WERI-Rb-1 (cell line): ENCODE measurements at places on chromosomes 12 and 14.
A peak's percentile ranks its signal among the peaks of the same experiment; 100 is the strongest.

DNA sequence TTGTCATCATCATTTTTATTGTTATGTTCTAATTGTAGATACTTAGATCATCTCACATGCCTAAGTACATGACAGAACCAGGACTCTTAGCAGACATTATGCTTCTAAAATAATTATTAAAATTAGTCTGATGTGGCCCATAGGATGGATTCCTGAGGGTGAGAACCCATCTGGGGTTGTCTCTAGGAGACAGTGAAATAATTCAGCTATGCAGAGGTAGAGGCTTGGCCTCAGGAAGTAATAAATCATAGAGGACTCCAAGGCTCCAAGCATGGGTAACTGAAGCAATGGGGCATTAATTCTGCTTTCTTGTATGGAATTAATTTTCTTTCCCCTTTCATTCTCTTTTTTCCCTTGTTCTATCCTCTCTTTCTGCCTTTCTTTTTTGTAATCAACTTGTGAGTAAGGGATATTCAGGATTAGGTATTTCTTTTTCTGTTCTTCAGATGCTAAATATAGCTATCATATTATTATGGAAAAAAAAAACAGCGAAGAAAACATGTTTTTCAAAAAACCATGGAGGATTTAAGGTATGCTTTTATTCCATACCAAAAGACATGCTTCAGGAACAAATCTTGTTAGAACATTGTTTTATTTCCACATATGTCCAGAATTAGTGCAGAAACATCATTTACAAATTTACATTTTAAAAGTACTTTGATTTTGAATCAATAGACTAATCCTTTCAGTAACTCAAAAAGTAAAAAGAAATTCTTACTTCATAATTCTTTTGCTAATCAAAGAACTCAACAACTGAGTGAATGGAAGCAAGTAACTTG, 263.2 kb downstream of the TRHDE start:
- no peak for DNase-seq

DNA sequence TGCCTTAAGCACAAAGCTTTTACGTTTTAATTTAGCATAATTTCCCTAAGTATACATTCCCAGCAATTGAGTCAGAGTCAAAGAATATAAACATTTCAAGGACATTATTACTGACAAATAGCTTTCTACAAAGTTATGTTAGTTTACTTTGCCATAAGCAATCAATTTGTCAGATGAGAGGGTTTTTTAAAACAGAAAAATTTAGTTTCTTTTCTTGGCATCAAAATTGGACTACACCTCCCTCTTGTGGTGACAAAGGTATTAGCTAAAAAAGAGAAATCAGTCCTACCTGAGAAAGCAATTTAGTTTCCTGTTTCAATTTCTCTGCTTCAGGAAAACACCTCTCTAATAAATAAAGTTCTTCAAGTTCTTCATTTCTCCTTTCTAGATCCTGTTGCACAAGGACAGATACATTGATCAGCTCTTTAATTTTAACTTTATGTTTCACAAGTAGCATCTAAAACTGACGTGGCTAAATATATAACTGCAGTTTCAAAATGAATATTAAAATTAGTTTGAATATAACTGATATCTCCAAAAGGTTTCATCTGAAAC, 39.9 kb downstream of the DNAI7 start:
- no peak for DNase-seq

DNA sequence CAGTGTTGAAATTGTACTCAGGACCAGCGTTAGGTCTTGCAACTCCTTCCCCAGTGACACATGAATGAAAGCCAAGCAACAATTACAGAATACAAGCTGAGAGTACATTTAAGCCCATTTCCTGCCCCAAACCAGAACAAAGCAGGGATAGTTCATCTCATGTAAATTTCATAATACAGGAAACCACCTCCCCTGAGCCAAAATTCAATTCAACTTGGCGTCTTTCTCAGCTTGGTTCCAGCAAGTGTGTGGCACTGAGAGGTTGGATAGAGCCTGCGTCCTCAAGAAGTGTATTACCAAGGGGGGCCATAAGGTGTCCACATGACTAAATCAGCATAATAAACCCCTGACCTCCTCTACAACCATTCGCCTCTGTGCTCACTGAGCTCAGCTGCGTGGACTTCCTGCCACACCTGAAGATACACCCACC, 278.9 kb upstream of the CRY1 start:
- DNase-seq = no peak

- DNase-seq = no peak
Measured at GRCh38 chr14:54349713-54350112, 47.1 kb upstream of the CDKN3 start.

DNA sequence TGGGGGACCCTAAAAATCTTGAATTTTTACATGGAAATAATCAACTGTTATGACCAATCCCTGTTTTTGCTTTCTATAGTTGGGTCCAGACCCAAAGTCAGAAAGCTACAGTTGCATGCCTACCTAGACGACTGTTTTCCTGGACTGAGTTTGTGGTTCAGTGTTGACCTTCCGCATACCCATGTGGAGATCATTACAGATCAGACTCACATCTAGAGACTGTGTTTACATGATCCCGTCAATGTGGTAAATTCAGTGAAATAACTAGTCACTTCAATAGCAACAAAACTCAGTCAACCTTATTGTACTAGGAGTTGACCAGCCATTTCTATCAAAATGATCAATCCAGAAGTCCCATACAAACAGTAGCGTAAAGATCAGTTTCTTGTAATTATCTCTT, 257.6 kb downstream of the EGLN3 start:
- DNase-seq = no peak

GRCh38 chr12:48973941-48974673, 2.6 kb upstream of the WNT10B start:
- peak; percentile 47 for DNase-seq

DNA sequence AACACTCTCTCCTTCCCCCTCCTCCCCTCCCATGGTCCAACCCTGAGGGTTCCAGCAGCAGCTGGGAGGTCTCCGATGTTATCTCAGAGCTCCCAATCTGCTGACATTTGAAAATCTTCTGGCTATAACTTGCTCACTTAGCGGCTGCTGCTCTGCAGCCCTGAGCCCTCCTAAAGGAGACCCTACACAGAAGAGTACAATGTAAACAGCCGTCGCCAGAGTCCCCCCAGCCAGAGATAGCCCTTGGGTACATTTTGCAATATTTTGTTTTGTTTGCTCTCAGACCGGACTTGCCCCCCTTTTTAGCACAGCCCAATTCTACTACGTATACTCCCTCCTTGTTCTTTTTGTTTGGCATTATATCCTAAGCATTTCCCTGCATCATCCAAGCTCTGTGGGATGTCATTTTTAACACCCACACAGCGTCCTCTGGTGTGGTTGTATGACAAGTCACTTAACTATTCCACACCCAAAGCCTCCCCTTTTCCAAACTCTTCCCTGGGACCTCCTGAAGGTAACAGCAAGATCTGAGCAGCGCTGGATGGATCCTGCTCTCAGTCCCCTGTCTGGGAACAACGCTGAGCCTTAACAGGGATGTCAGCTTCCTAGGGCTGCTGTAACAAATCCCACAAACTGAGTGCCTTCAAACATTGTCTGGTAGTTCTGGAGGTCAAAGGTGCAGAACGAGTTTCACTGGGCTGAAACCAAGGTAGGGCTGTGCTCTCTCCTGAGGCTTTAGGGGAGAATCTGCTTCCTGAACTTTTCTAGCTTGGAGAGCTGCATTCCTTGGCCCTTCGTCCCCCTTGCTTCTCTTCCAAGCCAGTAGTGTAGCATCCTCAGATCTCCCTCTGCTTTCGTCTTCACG, 25.3 kb upstream of the TCL1B start:
- DNase-seq = no peak

GRCh38 chr14:35347323-35348043, 55.3 kb downstream of the PSMA6 start:
- no peak for DNase-seq

- no peak for DNase-seq
Measured at GRCh38 chr12:8781381-8782127, 40.9 kb upstream of the A2ML1 start.

GRCh38 chr12:67920413-67920812, 68.8 kb upstream of the IFNG-AS1 start:
- DNase-seq = no peak

DNA sequence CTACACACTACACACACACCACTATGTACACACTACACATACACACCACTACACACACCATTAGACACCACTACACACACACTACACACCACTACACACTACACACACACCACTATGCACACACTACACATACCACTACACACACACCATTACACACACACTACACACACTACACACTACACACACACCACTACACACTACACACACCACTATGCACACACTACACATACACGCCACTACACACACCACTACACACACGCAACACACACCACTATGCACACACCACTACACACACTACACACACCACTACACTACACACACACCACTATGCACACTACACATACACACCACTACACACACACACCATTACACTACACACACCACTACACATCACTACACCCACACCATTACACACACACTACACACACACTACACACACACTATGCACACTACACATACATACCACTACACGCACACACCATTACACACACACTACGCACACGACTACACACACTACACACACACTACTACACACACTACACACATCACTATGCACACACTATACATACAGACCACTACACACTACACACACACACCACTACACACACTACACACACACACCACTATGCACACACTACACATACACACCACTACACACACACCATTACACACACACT, 13.6 kb downstream of the NOC4L start:
- DNase-seq = no peak
